ENCODE measurements at places on chromosomes 16 and 17.

DNA sequence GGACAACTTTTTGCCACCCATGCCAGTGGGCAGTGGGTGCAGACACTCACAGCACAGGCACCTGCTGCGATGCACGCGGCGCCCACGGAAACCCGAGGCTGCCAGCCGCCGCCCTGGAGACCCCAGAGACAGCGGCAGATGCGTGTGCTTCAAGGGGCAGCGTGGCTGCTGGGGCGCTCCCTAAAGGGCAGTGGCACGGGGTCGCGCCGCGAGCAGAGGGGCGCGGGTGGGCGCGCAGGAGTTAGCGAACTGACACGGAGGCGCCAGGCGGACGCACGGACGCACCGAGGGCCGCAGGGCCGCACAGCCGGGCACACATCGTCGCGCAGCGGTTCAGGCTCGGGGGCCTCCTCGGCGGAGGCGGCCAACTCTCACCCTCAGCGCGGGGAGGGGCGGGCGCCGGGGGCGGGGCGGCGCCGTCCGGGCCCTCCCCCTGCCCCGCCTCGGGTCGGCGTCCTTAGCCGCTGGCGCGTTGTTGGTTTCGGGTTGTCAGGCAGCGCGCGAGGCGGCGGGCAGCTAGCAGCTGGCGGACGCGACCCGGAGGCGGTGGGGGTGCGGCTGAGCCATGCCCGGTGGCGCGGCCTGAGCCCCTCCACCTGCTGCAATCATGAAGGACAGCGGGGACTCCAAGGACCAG lies at the start of gene KIF19:
Gene KIF19, plus strand, starts transcription at position 484 of the 637 bp plus-strand sequence. Its CDS starts 124 bp downstream, at position 608.
- peak; percentile 40 for DNase-seq

DNA sequence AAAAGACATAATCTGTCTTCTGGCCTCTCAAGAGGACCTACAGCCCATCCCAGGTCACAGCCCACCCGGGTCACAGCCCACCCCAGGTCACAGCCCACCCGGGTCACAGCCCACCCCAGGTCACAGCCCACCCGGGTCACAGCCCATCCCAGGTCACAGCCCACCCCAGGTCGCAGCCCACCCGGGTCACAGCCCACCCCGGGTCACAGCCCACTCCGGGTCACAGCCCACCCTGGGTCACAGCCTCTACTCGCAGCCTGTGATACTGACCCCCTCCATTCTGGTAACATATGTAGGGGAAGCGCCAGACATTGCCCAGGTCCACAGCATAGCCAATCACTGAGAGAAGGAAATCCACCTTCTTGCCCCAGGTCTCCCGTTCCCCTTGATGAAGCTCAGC lies 14.2 kb downstream of the SLC6A4 start:
- DNase-seq, result no peak

DNA sequence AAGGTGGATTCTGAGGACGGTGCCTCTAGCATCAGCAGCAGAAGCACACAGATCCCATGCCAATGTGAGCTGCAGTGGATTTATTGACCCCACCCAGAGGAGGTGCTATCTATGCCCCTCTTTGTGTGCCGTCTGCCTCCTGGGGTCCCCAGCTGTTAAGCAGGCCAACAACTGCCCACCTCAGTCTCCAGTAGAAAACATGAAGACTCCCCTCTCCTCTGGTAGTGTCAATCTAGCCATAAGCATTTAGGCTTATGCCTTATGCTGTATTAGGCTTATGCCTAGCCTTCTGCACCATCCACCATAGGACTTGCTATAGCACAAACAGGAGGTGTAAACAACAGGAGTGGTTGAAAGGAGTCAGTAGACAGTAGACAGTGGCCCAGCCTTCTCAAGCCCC lies 417.9 kb upstream of the C16orf82 start:
- no peak for DNase-seq

DNA sequence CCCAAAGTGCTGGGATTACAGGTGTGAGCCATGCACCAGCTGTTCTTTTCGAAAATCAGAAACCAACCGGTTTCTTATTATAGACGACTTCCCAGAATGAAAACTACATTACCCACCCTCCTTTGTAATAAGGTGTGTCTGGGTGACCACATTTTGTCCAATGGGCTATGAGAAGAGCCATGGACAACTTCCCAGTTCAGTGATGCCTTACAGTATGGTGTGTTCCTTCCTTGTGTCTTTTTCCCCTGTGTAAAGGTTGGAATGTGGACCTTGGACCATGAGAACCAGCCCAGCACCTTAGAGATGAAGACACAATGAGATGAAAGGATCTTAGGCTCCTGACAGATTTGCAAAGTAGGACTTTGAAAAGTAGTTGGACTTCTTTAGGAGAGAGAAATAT lies 85.0 kb upstream of the ATF7IP2 start:
- no peak for DNase-seq

GRCh38 chr16:30767767-30768465 lies 5.8 kb downstream of the RNF40 start:
- peak; percentile 57 for DNase-seq
